Non-pigmented ciliary epithelial cell (primary cell): ENCODE measurements at places on chromosomes 16 and 17.

GRCh38 chr16:75218256-75219076 is at the start of gene CTRB1:
TSS of gene CTRB1 (plus strand) at chr16:75218988. CDS start at chr16:75219008, 20 bp downstream.
- no peak for DNase-seq

GRCh38 chr16:1258906-1259759 is 3.3 kb downstream of the TPSD1 start:
- no peak for DNase-seq

- DNase-seq, result peak; percentile 75
Observed at GRCh38 chr17:35630530-35631148, 43.5 kb downstream of the AP2B1 start.

DNA sequence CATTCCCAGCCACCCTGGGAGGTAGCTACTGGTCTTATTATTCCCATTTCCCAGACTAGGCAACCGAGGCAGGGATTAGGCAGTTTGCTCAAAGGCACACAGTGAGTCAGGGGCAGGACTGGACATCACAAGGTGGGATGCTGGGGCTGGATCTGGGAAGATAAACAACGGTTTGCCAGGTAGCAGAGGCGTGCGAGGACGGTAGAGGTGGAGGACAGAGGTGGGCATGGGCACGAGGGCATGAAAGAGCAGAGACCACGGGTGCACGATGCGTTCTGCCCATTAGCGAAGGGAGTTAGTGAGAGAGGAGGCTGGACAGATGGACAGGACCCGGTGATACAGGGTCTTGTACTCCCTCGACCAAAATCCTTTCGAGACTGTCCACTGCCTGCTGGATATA is 148.0 kb downstream of the SDK2 start:
- no peak for DNase-seq

DNA sequence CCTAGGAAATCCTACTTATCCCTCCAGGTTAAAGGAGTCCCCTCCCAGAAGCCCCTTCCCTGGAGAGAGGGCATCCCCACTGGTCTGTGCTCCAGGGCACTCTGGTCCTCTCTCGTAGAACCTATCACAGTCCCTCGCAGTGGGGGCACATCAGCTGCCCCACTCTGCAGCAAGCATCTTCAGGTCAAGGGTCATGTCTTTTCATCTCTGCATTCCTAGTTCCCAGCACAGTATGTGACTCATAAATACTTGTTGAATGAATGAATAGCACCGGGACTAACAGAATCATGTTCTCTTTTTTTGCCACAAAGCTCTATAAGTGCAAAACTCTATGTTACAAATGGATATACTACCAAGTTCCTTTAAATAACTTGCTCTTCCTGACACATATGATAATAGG is 36.0 kb downstream of the RNF157 start:
- peak; percentile 38 for DNase-seq

- DNase-seq, result no peak
Observed at GRCh38 chr17:17569691-17570090, 21.8 kb downstream of the PEMT start.

- no peak for DNase-seq
Observed at GRCh38 chr16:2088759-2089358, 41.1 kb downstream of the TSC2 start.

- DNase-seq, result no peak
Observed at GRCh38 chr16:79995315-79995714, 394.8 kb upstream of the MAF start.

- no peak for DNase-seq
Observed at GRCh38 chr16:74372953-74373846, 2.9 kb upstream of the NPIPB15 start.

- DNase-seq, result no peak
Observed at GRCh38 chr17:43574348-43574747, 28.2 kb upstream of the ETV4 start.

DNA sequence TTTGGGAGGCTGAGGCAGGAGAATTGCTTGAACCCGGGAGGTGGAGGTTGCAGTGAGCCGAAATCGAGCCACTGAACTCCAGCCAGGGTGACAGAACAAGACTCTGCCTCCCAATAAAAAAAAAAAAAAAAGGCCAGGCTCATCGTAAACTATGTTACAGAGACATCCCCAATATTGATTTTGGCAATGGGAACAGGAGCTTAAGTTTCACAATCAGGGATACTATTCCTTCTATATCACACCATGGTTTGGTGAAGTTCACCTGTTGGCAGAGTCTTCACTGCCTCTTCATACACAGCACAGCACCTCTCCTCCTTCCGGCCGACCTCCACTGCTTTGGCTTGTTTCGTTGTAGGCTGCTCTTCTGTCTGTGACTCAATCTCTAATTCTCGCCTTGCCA is 21.2 kb downstream of the UTP6 start:
- DNase-seq, result no peak

DNA sequence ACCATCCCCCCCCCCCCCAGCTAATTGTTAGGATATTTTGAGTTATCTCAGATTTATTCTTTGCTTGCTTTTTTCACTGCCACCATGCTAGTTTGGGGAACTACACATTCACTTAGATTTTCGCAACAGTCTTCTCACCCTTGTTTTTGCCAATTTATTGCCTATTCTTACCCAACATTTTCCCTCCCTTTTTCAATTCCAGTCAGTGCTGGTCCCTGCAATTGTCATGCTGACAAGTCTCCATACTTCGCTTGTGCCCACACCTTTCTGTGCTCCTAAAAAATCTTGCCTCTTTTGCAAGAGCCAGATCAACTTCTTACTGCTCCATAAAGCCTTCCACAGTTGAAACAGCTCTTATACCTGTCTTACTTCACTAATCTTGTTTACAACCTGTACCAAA is 16.3 kb downstream of the TNRC6A start:
- DNase-seq, result no peak

DNA sequence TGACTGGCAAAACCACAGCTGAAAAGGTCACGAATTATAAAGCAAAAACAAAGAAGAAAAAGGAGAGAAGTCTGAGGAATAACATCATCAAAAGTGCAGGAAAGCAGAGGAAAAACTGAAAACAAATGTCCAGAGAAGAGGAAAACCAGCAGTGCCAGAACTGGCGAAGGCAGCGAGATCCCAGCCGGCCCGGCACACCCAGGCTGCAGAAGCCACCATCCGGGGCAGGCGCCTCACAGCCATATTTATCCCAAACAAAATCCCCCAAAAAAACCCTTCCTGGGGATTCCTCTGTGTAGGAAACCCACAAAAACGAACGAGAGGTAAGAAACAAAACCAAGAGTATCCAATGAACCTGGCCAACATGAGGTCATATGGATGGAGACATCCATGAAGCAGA is 10.6 kb downstream of the ZCCHC14 start:
- DNase-seq, result no peak

DNA sequence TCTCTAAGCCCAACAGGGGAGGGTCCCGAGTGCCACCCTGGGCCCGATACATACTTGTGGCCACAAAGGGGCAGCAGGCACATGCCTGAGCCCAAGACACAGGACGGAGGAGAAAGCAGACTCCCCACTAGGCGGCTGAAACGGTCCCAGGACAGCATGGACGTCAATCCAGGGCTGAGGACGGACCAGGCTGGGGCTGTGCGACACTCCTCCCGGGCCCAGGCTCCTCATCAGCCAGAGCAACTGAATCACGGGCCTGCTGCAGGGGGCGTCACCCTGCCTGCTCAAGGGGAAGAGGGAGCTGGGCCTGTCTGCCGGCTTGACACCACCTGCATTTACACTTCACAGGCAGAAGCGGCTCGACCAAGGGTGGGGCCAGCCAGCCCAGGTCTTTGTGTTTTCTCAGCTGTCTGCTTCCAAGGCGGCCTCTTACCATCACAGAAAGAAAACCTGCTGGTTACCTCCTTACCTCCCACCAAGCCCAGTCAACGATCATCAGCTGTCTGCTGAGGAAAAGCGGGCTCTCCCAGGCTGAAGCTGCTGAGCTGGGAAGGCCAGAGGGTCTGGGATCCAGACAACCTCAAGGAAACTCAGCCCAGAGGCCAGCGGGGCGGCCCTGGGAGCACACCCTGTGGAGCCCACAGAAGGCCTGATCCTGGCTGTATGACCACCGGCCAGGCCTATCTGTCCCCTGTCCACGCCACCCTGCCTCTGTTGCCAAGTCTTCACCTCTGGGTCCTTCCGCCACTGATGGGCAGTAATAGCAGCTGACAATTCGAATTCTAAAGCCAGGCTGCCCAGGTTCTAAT is 26.4 kb downstream of the KIFC3 start:
- DNase-seq, result no peak

- no peak for DNase-seq
Observed at GRCh38 chr17:77317091-77317750, 176.5 kb downstream of the SEC14L1 start.

- DNase-seq, result no peak
Observed at GRCh38 chr17:2259769-2260536, 43.6 kb downstream of the SMG6 start.

DNA sequence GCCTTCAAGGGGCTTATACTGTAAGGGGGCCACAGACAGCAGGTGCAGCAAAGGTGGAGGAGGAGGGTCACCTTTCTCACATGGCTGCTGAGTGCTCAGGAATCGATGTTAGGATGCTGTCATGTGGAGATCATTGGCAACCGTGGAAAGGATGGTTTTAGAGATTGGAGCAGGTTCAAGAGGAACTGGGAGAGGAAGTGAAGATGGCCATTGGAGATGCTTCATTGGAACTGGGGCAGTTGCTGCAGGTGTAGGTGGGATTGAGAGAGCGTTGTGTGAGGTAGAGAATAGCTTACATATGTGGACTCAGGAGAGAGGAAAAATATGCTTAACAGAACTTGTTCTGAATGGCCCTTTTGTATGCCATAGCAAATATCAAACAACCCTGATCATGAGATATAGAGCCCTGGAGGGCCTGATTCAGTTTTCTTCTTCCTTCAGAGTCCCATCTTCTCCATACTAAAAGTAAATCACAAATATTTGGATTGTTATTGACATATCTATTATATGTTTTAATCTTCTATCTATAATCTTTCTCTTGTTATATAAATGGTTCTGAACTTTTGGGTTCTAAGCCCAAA is 40.8 kb downstream of the LDHD start:
- DNase-seq, result no peak

- no peak for DNase-seq
Observed at GRCh38 chr16:66656547-66656946, 40.0 kb downstream of the CMTM4 start.

DNA sequence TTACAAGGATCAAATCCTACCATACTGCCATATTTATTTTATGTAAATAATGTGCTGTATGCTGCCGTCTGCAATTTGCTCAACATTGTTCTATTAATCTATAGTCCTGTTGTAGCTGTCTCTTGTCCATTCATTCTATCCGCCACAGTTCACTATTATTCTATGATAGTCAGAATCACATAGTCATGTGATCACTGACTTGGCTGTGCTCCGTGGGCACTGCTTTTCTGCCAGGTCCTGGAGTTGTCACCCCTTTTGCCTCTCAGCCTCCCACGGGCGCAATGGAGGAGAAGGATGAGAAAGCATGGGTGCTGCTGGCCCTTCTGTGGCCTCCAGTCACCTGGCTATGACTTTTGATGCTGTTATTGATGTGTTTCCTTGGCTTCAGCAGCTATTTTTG is 37.3 kb upstream of the ANKFY1 start:
- DNase-seq, result no peak

- DNase-seq, result peak; percentile 51
Observed at GRCh38 chr17:8057691-8058114, 18.8 kb downstream of the ALOX15B start.

DNA sequence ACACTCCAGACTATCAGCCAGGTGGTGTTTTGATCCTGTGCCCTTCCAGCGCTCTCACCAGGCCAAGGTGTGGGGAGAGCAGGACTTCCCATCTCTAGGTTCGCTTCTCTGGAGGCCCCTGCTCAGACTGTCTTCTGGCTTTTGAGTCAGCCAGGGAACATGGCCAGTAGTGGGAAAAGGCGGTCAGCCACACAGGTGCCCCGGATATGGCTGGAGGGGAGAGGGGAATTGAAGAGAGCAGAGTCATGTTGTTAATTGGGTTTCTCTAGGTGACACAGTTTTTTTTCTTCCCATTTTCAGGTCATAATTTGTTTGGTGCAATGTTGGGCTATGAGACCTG is 1.5 kb downstream of the MINK1 start:
- DNase-seq, result no peak

- no peak for DNase-seq
Observed at GRCh38 chr17:39757931-39758873, 20.5 kb downstream of the GRB7 start.

- DNase-seq, result no peak
Observed at GRCh38 chr17:67186782-67187181, 58.2 kb downstream of the HELZ start.

DNA sequence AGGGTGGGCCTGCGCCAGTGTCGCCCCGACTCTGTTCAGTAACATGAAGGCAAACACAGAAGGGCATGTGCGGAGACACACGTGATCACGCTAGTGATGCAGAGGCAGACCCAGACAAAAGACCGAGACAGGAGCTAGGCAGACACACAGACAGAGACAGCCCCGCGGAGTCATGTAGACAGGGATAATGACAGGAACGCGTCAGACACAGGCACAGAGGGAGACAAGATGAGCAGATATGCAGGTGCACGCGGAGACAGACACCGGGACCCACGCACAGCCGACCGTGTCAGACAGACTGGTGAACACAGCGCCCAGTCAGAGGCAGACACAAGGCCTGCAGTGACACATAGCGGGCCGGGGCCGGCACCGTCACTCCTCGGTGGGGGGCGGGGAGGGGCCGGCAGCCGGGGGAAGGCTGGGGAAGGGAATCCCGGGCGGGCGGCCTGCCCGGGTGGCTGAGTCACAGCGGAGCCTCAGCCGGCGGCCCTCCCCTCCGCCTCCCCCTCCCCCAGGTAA is 7.4 kb downstream of the KDM6B start:
- no peak for DNase-seq

DNA sequence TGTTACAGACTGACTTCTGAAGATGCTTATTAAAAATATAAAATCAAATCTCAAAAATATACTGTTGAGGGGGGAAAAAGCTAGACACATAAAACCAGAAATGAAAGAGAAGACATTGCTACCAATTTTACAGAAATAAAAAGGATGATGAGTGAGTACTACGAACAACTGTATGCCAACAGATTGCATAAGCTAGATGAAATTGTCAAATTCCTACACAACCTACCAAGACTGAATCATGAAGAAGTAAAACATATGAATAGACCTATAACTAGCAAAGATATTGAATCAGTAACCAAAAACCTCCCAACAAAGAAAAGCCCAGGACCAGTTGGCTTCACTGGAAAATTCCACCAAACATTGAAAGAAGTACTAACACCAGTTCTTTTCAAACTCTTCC is 3.5 kb upstream of the CAPNS2 start:
- no peak for DNase-seq

- DNase-seq, result no peak
Observed at GRCh38 chr17:12320286-12320685, 299.6 kb downstream of the MAP2K4 start.

DNA sequence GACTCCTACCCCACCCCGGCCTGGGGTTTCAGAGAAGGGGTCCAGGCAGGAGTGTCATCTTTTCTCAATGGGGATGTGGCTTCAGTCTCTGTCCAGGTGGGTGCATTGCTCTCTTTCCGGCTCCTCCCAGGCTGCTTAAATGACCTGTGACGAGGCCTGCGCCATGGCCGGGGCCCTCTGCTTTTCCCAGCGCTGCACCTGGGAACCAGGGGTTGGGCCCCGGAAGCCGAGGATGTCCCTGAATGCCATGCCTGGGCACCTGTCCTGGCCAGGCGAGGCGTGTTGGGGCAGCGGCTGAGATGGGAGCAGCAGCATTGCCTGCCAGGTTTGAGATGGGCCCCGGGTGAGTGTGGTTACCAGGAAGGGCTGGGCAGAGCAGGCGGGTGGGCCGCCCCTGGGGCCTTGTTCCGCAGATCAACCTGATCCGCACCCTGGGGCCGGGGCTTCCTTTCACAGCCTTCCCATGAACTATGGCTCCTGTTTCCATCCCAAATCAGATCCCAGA is 147.4 kb downstream of the SEC14L1 start:
- no peak for DNase-seq

GRCh38 chr16:14510939-14511799 is 118.9 kb downstream of the PARN start:
- DNase-seq, result peak; percentile 77

- DNase-seq, result no peak
Observed at GRCh38 chr17:2705888-2706795, 5.4 kb downstream of the CLUH start.
